ENCODE measurements at places on chromosomes 13 and 19.

GRCh38 chr13:70087247-70087646 lies 20.4 kb upstream of the ATXN8OS start:
- no peak for DNase-seq

DNA sequence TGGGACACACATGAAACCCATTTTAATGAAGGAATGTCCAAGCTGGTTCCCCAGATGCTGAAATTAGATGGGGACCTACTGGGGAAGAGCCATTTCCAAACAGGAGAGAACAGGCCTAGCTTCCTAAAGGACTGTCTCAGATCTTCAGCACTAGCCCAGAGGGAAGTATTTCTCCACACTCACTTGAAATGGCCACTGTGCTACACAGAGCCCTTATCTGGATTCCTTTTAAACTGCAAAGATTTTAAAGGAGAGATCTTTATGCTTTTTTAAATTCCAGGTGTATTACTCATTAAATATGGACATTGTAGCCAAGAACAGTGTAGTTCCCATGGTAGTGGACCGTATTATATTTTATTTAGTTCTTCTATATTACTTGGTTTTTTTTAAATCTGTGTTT lies 255.3 kb downstream of the SHISA2 start:
- DNase-seq: no peak

DNA sequence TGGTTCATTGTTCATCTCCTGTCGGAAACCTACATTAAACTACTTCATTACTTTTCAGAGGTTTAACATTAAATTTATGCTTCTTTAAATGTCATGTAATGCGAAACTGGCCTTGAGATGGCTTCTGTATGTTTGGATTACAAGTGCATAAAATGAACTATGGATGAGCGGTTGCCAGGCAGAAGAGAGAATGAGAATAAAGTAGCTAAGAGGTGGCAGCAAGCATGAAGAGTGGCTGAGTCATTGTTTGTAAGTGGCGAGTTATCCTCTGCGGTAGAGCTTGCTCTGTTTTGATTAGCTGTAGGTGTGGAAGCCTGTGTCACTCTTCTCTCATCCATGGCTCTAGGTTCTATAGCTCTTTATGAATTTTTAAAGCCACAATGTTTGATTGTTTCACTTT lies 1139.6 kb upstream of the PCDH9 start:
- no peak for DNase-seq

GRCh38 chr13:91405240-91405639 lies 6.8 kb downstream of the GPC5 start:
- no peak for DNase-seq

- DNase-seq: no peak
Measured at GRCh38 chr13:23876265-23876664, 12.9 kb downstream of the MIPEP start.

GRCh38 chr19:12847159-12848139 lies 9.1 kb downstream of the MAST1 start:
- DNase-seq: peak; percentile 42

GRCh38 chr13:68696907-68697306 lies 1410.7 kb upstream of the ATXN8OS start:
- no peak for DNase-seq

DNA sequence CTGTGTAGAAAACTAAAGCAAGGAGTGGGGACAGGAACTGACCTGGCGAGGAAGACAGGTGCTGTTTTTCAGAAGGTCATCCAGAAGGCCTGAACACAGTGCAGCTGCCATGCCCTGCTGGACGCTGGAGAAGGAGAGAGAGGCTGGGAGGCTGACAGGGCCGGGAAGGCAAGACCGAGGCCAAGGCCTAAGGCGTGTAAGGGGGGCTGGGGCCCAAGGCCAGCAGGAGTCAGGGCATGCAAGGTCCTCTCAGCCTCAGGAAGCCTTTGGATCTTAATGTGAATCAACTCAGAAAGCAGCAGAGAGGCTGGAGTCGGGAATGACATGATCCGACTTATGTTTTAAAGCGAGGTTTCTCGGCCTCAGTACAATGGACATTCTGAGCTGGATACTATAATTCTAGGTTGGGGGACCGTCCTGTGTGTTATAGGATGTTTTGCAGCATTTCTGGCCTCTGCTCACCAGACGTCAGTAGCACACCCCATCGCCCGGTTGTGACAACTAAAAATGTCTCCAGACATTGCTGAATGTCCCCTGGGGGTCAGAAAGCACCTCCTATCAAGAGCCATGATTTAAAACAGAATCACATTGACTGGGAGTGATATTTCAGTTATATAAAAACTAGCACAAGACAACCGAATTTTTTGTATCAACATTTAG lies 530.4 kb downstream of the MYO16 start:
- no peak for DNase-seq

- DNase-seq: no peak
Measured at GRCh38 chr19:55626350-55626749, 2.0 kb upstream of the ZNF784 start.

DNA sequence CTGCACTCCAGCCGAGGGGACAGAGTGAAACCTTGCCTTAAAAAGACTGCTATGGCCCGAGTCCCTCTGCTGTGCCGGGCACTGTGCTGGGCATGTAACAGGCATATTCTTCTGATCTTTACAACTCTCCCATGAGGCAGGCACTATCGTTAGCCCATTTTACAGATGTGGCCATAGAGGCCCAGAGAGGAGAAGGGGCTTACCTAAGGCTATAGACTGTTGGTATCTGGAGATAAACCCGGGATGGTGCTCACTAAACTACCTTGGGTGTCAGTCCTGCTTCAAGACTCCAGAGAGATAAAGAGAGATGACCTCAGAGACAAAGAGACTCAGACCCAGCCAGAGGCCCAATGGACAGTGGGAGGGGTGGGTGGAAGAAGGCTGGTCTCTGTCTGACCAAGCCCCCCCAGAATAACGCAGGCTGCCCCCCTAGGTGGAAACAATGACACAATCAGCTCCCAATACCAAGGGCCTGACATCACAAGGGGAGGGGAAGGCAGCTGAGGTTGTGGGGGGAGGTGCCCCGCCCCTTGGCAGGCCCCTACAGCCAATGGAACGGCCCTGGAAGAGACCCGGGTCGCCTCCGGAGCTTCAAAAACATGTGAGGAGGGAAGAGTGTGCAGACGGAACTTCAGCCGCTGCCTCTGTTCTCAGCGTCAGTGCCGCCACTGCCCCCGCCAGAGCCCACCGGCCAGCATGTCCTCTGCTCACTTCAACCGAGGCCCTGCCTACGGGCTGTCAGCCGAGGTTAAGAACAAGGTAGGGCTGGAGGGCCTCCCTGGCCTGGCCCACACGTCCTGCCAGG lies at the start of gene CNN1:
CNN1 (plus strand) TSS at position 620 of the 805 bp plus-strand sequence; CDS start at position 697, 77 bp downstream.
- DNase-seq: no peak

DNA sequence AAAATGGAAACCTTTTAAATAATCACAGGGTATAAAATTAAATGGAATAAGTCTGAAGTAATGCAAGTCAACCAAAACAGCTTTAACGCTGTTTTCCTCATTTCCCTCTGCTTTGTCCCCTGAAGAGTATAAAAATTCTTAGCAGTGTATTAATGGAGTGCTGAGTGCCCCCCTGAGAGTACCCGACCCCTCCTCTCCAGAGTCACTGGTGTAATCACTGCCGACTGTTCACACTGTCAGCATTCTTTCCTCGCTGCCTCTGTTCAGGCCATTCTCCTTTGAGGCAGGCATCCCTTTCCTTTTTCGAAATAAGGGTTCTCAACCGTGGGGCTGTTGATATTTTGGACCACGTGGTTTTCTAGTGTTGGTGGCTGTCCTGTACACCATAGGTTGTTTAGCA lies 146.9 kb upstream of the SLC10A2 start:
- no peak for DNase-seq

- DNase-seq: no peak
Measured at GRCh38 chr13:22039961-22040360, 369.1 kb downstream of the FGF9 start.

- no peak for DNase-seq
Measured at GRCh38 chr13:109842212-109842920, 56.0 kb upstream of the IRS2 start.

DNA sequence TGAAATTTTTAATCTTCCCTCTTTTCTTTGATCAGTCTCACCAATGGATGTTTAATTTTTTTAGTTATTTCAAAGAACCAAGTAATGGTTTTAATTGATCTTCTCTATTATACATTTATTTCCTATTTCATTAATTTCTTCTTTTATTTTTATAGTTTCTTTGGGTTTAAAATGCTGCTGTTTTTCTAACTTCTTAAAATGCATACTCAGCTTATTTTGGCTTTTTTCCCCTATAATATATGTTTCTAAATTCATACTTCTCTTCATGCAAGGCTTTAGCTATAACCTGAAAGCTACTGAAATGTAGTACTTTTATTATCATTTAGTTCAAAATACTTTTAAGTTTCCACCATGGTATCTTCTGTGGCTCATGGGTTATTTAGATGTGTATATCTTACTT lies 53.9 kb downstream of the ANKRD10 start:
- no peak for DNase-seq

- no peak for DNase-seq
Measured at GRCh38 chr19:29450812-29451211, 75.0 kb upstream of the VSTM2B start.

DNA sequence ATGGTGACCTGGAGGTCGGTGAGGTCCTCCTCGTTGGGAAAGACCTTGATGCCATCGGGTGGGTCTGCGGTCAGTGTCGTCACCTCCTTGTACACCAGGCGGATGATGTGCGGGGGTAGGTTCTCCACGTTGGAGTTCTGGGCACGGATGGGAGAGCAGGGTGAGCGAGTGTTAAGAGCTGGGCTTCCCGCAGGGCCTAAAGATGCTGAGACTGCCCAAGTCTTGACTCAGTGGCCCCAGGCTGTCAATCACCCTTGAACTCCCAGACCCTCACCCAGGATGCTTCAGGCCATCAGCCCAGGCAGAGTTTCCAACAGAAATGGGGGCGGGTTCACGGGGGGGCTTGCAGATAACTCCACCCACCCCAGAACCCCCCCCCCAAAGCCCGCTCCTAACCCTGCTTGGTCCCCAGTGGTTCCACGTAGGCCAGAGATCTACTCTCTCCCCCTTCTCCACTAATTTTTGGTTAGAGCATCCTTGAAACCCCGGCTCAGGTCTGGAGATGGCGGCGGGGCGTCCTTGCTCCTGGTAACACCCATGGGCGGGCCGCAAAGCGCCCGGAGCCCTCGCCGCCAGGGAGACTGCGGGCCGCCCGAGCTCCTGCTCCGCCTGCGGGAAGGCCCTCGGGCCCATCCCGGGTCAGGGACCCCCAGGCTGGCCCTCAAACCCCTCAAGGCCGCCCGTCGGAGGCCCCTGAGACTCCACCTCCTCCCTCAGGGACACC lies 600 bp downstream of the UBE2S start:
- no peak for DNase-seq

DNA sequence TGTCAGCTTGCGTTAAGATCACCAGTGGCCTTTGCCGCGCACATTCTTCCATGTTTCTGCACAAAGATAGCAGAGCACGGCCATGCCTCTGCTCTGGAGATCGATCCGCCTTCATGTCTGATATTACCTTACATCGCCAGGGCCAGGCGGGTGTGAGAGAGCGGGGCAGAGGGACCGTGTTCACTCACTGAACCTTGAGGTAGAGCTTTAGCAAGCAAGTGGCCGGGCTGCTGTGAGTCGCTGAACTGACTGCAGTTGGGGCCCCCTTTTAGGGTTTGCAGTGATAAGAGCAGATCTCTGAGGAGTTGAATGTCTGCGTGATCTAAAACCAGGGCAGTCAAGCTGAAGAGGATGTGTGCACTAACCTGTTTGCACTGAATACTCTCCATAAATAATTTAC lies 275.4 kb upstream of the OBI1 start:
- DNase-seq: no peak

- DNase-seq: no peak
Measured at GRCh38 chr19:16106121-16106520, 5.6 kb upstream of the RAB8A start.

- no peak for DNase-seq
Measured at GRCh38 chr19:38023671-38024541, 116.9 kb downstream of the SIPA1L3 start.

- no peak for DNase-seq
Measured at GRCh38 chr19:54024660-54025059, 33.2 kb downstream of the CACNG6 start.

- DNase-seq: no peak
Measured at GRCh38 chr13:114027046-114027715, 53.3 kb upstream of the C13orf46 start.

Data from cerebellar nuclear complex (tissue), 1 donor.